ENCODE measurements at places on chromosomes 1 and 21.

GRCh38 chr1:86926883-86927282 is 12.4 kb downstream of the HS2ST1 start:
- no peak for DNase-seq

- DNase-seq: no peak
These were observed 101.8 kb downstream of the PRDM16 start for GRCh38 chr1:3170561-3171453.

- no peak for DNase-seq
These were observed 515.8 kb downstream of the SMYD3 start for GRCh38 chr1:245991266-245991665.

- no peak for DNase-seq
These were observed 755.0 kb downstream of the LTN1 start for GRCh38 chr21:28237661-28238060.

DNA sequence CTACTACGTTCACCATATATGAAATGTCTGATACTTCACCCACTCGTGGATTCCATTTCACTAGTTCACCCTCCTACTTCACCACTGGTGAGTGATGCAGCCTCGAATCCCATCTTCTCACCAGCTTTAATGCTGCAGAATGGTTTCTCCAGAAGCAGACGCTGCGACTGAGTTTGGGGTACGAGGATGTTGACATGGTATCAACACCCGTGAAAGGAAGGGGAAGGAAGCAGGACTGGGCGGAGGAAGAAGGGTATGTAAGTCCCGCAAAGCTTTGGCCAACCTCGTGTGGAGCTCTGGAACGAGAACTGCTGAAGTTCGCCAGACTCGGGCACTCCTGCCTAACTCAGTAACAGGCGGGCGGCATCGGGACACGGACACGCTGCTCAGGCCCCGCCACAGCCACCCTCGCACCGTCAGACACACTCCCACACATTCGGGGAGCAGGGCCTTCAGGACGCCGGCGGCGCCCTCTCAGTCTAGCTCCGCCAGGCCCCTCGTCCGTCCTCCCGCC is 833 bp upstream of the DIP2A start:
- DNase-seq: no peak

- DNase-seq: peak; percentile 47
These were observed 6.5 kb upstream of the PADI2 start for GRCh38 chr1:17125756-17126237.

DNA sequence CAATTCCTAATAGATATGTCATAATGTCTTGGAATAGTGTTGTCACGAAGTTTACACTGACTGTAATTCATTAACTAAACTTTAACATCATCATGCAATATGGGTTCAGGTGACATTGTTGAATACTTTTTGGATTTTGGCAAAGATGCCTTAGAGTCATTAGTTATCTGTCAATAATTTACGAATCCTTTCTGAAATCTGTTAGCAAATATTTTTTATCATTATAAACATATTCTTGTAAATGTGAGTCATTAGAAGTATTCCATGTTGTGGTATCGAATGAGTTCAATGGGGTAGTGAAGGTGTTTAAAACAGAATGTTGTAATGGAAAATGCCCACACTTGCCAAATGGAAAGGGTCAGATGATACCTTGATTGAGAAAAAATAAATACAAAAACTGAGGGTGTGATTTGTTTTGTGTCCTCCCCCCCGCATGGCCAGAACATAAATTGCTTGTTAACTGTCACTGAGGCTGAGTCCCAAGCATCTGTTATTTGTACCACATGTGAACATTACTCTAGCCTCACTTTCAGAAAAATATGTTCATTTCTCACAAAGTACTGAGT is 5.2 kb upstream of the NR5A2 start:
- no peak for DNase-seq

GRCh38 chr1:183808296-183809027 is 3.5 kb downstream of the RGL1 start:
- DNase-seq: no peak

GRCh38 chr1:27360159-27361043 is 6.4 kb downstream of the MAP3K6 start:
- DNase-seq: no peak

GRCh38 chr1:55378582-55378981 is 163.4 kb upstream of the USP24 start:
- no peak for DNase-seq

DNA sequence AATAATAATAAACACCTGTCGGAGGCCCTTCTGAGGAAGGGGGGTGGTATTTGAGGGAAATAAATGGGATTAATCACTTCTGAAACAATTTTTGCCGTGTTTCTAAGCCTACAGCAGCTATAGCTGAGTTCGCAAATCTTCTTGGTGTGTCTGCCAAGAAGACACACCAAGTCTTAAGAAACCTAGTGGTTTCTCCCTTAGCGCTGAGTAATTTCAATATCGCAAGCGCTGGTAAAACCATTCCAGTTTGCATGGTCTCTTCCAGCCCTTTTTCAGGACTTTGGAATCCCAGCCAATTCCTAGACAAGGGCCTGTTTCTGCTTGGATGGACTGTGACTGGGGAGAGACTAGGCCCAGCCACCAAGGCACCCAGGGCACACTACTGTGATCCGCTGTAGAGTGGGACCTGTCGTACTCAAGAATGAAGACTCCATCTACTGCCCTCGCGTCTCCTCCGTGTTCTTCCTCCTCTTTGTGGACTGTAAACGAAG is 7.5 kb upstream of the LHX8 start:
- no peak for DNase-seq

DNA sequence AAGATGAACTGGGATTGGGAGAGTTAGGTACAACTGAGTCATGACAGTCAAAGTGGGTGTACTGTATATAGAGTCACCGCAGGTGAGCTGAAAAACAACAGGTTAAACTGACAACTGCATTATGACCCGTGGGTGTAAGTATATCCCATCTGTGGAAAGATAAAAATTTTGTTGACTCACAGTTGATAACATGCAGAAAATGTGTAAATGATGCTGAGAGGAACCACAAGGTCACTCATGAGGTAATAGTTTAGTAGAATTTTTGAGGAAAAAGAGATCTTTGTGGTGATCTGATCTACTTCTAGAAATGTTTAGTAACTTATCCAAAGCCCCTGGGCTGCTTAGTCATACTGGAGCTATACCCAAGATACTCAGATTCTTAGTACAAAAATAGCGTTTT is 838 bp downstream of the OR2C3 start:
- no peak for DNase-seq

DNA sequence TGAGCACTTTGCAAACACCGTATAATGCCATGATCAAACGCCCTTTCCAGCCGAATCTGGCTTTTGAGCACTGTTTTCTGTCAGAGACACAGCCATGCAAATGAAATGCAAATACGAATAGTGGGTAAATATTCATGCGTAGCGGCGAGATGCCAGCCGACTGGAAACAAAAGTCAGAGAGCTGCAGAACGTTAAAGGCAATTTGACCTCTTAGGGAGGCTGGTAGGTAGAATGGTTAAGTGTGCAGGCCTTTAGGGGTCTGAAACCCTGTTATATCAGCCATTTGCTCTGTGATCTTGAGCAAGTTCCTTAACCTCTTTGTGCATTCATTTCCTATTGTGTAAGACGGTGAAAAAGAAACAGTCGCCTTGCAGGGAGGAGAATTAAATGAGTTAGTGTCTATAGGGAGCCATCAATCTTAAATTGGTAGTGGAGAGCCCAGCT is 6.5 kb upstream of the SDHB start:
- no peak for DNase-seq

GRCh38 chr1:182203191-182203875 is 141.8 kb upstream of the ZNF648 start:
- no peak for DNase-seq

DNA sequence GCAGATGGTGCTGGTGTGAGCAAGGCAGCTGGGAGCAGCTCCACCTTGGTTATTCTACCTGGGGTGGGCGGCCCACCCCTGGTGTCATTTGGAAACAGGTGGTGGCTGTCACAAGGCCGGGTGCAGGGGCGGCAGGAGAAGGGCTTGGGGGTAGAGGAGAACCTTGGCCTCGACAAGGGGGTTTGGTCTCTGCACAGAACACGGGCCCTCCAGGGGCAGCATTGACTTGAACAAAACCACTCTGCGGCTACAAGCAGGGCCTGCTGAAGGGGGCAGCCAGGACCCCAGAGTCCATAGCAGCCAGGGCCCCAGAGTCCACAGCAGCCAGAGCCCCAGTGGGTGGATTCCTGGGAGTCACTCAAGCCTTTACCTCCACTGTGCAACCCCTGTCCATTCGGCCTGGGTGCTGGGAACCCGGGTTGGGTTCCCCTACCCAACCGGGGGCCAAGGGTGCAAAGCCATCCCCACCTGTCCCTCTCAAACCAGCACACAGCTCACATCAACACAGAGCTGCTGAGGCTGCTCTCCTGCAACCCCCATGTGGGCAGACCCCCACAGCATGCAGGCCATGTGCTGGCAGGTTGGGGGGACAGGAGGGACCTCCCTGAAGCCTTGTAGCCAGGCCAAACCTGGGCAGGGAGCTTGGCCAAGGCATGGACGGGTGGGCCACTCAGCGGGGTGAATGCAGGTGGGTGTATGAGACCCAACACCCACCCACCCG is 7.7 kb downstream of the TRIM11 start:
- no peak for DNase-seq

GRCh38 chr1:1609822-1610485 is 5.3 kb upstream of the MIB2 start:
- DNase-seq: no peak

GRCh38 chr1:62841587-62842169 is 57.7 kb downstream of the ATG4C start:
- DNase-seq: peak; percentile 57

GRCh38 chr1:160030657-160031364 is 979 bp downstream of the PIGM start:
- no peak for DNase-seq

GRCh38 chr1:94384485-94385265 is 33.5 kb upstream of the ABCD3 start:
- DNase-seq: no peak

- peak; percentile 37 for DNase-seq
These were observed 11.3 kb downstream of the CDK18 start for GRCh38 chr1:205515781-205516253.

- DNase-seq: no peak
These were observed 35.0 kb downstream of the APP start for GRCh38 chr21:26135520-26135919.

DNA sequence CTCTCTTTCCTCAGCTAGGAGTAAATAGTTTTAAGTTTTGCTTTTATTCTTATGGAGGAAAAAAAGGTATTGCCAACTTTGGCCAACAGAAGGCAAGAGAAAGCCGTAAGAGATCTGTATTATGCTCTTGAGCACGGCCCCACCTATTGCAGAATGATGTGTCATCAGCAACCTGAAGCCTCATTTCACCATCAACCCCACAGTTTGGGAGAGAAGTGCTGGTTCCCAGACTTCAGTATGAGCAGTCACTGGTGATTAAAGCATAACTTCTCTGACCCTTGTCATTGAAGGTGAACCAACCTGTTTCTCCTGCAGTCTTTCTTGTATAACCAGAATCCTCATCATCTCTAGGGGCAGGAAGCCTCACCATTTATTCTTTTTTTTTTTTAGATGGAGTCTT is 100.2 kb downstream of the SIPA1L2 start:
- no peak for DNase-seq

DNA sequence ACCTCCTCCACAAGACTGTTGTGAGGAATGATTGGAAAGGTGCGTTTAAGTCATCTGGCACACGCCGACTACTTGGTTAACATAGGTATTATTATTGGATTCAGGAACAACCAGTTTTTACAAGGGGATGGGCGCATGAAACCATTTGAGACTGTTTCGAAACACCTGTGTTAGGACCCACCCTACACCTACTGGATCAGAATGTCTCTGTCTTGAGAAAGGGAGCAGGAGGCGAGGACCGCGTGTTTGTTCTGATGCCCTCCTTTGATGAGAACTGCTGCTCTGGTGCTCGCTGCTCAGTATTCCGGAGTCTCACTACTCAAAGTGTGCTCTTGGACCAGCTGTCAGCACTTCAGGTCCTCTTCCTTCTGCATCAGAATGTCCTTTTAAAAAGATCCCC is 7.3 kb downstream of the H6PD start:
- no peak for DNase-seq

GRCh38 chr21:31185663-31186062 is 147.4 kb upstream of the KRTAP19-8 start:
- DNase-seq: no peak

GRCh38 chr1:67723126-67723525 is 38.1 kb downstream of the GADD45A start:
- no peak for DNase-seq

DNA sequence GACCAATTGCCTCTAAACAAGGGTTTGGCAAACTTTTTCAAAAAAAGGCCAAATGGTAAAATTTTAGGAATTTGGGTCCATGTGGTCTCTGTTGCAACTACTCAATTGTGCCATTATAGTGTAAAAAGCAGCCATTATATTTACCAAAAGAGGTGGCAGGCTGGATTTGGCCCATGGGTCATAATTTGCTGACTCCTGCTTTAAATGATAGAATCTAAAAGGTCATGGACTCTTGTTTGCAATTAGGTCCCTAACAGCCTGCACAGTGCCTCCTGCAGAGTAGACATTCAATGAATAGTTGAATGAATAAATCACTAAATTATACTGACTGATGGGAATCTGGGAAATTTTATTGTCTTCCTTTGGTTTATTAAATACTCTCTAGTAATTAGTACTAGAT is 6.2 kb downstream of the BECN2 start:
- DNase-seq: no peak

DNA sequence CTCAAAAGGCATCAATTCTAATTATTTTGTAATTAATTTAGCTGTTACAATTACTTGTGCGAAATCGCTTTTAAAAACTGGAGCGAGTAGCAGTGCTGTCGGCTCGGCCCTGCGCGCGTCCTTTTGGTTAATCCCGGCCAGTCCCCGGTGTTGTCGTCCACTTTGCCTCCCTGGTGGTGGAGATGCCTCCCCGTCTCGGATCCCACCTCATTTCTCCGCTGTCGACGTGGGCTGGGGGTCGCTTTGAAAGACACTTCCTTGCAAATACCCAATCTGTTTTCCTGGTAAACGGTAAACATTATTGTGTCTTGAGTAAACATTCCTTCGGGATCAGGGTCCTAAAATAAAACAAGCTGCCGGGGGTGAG is 3.7 kb downstream of the FOXD3 start:
- DNase-seq: no peak

DNA sequence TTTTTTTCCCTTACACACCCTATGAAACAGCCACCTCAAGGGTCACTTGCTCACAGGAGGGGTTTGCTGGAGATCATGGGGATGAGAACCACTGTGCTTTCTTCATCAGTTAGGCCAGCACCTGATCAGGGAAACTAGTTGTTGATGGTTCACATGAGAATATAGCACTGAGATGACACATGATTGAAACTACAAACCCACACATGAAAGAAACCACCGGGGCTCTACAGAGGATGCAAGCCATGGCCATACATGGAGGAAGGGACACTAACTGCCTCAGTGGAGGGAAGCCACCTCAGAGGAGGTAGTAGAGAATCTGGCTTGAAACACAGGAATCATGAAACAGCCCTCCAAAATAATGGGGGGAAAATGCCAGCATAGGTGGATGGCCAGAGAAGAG is 63.2 kb downstream of the PRKAB2 start:
- DNase-seq: no peak

DNA sequence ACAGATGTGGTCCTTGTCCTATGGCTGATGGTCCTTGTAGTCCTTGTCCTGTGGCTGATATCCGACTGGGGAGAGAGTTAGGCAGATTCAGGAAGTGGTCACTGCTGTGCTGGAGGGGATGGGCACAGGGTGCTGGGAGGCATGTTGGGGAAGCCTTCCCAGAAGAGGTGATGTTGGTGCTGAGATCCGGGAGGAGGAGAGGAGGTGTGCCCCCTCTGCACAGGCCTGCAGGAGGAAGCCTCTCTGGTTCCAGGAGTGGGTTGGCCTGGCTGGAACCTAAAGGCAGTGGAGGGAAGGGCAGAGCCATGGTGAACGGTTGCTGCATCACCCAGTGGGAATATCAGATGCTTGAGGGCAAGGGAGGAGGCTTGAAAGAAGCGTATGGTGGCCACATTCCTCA is 14.7 kb downstream of the COQ8A start:
- no peak for DNase-seq

All from smooth muscle cell of the brain vasculature (primary cell).